ENCODE measurements at places on chromosomes 11 and 22.
A peak's percentile ranks its signal among the peaks of the same experiment; 100 is the strongest.

DNA sequence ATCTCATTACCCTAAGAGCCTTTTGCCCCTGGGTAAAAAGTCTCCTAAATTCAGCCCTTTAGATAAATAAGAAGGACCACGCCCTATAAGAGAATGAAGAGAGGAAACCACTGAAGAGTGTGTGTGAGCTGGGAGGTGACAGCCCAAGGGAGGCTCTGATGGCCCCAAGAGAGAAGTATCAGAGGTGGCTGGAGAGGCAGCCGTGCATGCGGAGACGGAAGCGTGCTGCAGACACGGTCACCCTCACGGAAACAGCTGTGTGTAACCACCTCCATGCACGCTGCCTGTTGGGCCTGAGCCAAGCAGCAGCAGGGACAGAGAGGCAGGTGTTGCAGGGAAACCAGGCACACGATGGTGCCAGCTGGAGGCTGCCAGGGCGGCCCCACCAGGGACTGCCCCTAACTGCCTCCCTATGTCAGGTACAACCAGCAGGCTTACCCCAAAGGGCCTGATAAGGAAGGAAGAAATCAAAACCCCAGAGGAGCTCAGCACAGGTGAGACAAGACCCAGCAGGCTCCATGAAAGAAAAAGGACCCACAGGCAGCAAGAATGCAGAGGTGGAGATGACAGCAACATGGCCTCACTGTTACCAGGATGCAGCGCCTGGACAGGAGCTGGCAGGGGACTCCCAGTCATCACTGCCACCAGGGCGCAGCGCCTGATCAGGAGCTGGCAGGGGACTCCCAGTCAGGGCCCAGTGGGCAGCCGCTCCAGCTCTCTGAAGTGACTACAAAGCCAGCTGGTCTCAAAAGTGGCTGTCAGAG is 7.8 kb downstream of the LARGE2 start:
- DNase-seq = peak; percentile 56

DNA sequence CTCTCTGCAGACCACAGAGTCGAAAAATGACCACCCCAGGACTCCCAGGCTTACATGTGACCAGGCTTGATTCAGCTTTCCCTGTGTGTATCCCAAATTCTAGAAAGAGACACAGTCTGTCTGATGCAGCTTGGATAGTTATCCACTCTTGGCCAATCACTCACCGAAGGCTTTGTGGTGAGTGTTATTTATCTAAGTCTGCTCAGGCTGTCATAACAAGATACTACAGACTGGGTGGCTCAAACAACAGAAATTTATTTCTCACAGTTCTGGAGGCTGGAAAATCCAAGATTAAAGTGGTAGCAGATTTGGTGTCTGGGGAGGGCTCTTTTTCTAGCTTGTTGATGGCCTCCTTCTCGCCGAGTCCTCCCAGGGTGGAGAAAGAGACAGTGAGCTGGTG is 63.2 kb downstream of the ZBTB16 start:
- DNase-seq = no peak

- no peak for DNase-seq
These were observed 9.7 kb downstream of the ADAMTS8 start for GRCh38 chr11:130418756-130419155.

DNA sequence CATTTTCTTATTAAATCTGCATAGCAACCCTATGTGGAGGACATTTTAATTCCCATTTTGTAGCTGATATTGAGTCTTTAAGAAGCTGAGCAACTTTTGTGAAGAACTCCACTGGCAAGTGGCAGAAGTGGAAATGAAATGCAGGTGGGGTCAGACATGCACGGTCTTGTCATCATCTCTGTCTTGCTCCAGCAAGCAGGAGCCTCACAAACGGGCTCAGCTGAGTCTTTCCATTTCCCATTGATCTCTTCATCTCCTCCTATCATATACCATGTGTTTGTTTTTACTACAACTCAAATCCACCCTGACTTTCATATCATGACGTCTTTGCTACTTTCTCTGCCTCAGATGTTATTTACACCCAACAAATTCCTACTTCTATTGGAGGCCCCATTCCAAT is 97.9 kb upstream of the TENM4 start:
- no peak for DNase-seq

- no peak for DNase-seq
These were observed 107.4 kb downstream of the PGR start for GRCh38 chr11:101022256-101022655.

GRCh38 chr11:130062026-130062425 is 7.7 kb upstream of the APLP2 start:
- DNase-seq = no peak

GRCh38 chr11:73404048-73404447 is 27.8 kb downstream of the RELT start:
- DNase-seq = peak; percentile 2

DNA sequence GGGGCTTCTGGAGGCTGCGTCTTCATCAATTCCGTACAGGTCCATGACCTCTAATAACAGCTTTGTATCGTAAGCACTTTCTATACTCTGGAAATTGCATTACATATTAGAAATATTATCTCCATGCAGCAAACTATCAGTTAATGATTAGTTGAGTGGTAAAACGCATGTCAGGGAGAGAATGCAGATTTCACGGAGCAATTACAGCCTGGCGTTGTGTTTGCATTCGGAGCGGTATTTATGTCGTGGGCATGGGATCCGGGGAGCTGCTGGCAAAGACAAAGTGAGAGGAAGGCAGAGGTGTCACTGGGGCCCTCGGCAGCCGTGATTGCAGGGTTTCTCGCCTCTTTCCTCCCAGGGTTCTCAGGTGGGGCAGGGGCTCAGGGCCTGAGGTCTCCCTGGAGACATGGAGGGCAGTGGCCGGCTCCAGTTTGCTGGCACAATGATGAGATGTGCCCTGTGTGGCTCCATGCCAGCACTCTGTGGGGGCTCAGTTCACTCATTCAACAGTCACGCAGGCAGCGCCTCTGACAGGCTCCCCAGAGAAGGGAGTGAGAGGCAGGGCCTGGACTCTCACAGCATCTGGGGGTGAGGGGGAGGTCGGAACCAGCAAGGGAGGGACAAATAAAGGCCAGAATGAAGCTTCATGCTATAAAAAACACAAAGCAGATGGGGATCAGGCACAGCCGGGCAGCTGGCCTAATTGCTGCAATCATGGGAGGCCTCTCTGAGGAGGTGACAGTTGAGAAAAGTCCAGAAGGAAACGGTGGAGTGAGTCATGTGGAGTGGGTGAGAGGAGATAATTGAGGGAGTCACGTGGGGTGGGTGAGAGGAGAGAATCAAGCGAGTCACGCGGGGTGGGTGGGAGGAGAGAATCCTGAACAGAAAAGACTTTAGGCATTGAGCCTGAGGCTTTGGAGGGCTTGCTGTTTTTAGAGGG is 1002.7 kb downstream of the BRD1 start:
- peak; percentile 87 for DNase-seq

GRCh38 chr11:130388607-130389205 is 39.7 kb downstream of the ADAMTS8 start:
- DNase-seq = no peak

DNA sequence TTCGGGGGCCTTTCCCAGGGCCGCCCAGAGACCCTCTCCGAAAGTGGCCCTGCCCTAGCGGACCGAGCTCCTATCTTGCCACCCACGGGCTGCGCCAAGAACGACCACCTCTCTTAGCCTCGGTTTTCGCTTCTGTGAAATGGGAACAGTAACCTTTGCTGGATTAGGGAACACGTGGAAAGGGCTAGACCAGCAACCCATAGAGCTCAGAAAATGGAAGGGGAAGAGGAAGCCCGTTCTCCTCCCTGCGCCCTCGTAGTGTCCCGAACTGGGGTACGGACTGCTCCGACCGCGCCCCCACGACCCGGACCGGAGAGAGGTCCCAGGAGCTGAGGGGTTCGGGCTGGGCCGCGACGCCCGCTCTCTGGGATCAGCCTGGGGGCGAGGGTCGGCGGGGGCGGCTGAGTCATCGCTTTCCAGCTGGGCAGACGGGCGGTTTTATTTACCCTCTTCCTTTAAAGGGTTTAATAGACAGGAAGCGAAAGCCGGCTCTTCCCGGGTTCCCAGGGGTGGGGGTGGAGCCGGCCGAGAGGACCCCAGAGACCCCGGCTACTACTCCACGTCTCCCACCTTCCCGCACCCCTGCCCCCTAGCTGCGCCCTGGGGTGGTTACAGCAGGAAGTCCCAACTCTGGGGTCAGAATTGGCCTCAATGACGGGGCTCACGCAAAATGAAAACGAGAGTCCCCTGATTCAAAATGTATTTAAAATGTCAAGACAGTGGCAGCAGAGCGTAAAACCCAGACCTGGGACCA is 907 bp upstream of the PHLDA2 start:
- peak; percentile 31 for DNase-seq

DNA sequence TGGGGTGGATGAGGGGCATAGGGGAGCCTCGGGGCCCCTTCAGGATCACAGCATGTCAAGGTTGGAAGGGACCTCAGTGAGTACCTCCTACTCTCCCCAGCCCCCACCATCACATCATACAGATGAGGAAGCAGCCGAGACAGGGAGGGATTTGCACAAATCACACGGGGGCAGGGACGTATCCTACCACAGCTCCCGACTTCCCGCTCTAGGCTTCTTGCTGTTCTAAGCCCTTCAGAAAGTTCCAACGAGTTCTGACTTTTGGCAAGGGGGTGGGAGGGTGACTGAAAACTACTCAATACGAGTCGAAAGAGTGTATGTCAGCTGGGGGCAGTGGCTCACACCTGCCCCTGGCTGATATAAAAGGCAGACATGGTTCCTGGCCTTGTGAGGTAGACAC is 4.7 kb upstream of the RAD9A start:
- DNase-seq = no peak

DNA sequence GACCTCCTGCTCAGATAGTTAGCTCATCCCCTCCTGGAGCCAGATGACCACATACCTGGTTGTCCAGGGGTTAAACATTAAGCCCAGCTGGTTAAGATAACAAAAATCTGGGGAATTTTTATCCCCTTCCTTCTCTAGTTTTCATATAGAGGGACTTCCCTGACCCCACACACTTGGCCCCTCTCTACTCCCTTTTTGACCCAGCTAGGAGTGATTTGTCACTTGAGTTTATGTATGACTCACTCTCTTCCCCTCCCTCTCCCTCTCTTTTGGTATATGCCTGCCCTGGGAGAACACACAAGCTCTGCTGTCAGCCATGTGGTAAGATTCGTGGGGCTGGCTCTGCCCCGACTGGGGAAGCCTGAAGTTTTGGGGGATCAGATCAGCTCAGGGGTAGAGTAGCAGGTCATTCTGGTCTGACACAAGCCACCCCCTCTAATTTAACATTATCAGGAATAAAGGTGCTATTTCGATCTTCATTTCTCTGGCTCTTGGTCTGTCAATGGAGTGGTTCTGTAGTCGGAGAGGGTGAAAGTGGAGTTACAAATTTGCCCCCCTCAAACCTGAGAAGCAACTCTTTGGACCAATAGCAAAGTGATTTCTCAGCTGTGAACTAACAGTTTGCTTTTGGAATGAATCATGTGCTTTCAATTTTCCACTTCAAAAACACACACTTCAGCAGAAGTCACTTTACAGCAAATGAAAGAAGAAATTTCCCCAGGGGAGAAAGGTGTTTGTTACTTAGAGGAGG is 415.3 kb upstream of the CADM1 start:
- DNase-seq = no peak

DNA sequence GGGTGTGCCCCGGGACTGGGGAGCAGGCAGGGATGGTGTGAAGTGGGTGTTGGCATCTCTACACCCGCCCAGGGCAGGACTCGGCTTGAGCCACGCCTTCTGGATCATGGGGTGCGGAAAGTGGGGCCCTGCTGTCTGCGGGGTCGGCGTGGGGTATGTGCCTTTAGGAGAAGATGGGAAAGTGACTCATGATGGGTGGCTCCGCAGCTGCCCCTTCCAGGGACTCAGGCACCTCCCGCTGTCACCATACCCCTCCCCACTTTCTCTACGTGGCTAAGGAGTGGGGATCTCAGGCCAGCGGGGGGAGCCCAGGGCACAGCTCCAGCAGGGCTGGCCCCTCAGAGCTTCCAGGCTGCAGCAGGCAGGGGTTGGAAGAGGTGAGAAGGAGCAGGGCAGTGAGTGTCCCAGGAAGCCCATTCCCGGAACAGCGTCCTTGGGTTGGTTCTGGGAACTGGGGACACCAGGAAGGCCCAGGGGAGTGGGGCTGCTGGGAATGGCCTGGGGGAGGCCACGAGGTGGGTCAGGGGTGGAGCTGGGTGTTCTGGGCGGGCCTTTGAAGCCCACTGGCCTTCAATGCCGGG is 102.9 kb upstream of the FGF3 start:
- no peak for DNase-seq

GRCh38 chr11:69390561-69390960 is 90.9 kb upstream of the LINC01488 start:
- DNase-seq = no peak

DNA sequence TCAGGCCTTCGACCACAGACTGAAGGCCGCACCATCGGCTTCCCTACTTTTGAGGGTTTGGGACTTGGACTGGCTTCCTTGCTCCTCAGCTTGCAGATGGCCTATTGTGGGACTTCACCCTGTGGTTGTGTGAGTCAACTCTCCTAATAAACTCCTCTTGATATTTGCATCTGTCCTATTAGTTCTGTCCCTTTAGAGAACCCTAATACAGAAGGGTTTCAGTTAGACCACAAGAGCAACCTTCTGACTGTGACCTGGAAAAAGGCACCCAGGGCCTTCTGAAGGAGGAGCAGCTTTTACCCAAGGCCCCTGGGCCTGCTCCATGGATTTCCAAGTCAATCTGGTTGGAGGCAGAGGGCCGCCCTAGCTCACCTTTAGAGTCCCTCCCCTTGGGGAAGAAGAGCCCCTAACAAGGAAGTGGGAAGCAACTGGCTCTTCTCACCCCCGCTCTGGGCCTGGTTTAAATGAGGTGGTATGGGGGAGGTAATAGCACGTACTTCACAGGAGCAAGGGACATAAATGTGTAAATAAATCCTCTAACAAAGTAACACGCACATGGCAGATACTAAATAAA is 11.2 kb upstream of the CHST1 start:
- no peak for DNase-seq

DNA sequence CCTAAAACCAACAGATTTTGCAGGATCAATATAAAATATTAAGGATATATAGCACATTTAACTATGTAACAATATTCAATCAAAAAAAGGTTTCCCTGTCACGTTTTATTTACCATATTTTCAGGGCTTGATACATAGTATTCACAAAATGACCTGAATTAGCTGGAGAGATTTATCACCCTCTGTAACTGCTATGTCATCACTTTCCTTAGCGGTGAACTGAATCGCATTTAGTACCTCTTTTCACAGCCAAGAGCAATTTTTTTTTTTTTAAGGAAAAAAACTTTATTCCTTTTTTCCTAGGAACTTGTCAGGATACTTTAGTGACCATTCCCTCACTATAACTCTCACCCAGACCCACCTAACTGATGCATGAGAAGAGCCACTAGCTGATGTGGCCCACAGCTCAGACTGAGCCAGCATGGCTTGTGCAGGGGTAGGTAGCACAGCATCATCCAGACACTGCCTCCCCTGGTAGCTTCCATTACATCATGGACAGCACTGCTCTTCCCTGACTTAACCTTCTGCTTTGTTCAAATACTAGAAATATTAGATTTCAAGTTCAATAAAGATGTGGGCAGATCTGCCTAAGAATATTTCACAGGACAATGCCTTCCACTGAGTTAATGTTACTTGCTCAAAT is 17.0 kb upstream of the GPR83 start:
- DNase-seq = no peak
